ENCODE measurements at places on chromosomes 7 and 10.

- DNase-seq: no peak
These were observed 46.4 kb upstream of the CC2D2B start for GRCh38 chr10:95861386-95861785.

- no peak for DNase-seq
These were observed 519.1 kb upstream of the FOXK1 start for GRCh38 chr7:4162884-4163564.

DNA sequence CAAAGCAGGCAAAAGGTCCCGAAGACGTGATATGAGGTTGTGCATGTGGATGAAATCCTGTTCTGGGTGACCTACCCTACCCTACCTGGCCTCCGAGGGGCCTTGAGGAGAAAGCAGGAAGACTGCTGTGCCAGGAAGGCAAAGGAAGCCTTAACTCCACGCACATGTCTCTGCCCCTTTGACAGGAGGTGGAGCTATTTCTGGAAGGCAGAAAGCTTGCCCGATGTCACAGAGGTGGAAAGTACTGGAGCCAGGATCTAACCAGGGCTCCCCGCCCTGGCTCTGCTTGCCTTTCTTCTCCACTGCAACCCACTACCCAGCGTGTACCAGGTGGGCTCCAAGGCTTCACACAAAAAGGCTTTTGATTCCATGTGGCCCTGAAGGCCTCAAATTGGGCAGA, 66.4 kb upstream of the DDC start:
- no peak for DNase-seq

DNA sequence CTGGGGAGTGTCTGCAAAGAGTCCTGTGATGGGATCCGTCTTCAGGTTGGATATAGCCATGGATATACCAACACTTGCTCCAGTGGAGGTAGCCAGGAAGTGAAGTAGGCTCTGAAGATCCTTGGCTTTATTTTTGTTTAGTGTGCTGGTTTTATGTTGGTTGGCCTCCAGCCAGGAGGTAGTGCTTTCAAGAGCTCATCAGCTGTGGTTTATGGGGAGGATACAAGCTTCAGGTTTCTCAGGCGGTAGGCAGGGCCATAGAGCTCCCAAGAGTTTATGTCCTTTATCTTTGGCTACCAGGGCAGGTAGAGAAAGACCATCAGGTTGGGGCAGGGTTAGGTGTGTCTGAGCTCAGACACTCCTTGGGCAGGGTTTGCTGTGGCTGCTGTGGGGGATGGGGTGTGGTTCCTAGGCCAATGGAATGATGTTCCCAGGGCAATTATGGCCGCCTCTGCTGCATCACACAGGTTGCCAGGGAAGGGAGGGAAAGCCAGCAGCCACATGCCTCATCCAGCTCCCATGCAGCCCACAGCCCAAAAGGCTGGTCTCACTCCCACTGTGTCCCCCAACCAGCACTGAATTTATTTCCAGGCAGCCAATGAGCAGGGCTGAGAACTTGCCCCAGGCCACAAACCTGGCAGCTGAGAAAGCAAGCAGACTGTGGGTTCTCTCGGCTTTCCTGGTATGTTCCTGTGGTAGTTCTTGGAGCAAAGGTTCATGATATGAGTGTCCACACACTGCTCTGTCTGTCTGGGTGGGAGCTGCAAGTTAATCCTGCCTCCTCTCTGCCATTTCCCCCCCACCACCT, 67.0 kb upstream of the PRLHR start:
- no peak for DNase-seq

GRCh38 chr7:46972205-46972604, 609.7 kb downstream of the TNS3 start:
- no peak for DNase-seq

DNA sequence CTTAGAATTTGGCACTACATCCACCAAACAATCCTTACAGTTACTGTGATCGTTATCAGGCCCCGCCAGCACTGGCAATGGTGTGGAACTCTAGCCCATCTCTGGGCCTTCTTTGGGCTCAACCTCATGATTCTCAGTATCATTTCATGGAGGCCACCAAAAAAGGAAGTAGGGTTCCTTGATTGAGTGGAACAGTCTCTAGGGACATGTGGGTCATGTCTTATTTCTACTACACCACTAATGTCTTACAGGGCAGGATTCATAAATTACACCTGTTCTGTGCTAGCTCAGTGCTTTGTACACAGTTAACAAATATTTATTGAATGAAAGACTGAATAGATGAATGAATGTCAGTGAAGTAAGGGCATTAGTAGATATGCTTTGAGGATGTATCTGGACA, 53.9 kb downstream of the AP3M1 start:
- DNase-seq: no peak

- DNase-seq: no peak
These were observed 93.6 kb downstream of the MAGI2 start for GRCh38 chr7:79359827-79360226.

DNA sequence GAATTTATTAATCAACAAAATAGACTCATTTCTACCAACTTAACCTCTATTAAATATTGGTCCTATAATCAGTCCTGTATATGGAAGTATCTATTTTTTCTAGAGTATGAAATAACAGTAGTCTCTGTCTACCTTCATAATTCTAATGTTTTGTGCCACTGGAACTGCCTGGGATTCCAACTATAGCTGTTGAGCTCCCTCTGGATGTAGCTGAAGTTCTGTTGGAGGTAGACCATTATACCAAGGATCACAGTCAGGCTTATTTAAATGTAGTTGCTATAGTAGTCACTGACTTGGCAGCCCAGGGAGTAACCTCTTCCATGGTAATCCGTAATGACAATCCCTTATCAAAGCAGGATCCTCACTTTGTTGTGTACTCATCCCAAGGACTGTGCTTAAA, 48.5 kb upstream of the PHYHIPL start:
- no peak for DNase-seq

DNA sequence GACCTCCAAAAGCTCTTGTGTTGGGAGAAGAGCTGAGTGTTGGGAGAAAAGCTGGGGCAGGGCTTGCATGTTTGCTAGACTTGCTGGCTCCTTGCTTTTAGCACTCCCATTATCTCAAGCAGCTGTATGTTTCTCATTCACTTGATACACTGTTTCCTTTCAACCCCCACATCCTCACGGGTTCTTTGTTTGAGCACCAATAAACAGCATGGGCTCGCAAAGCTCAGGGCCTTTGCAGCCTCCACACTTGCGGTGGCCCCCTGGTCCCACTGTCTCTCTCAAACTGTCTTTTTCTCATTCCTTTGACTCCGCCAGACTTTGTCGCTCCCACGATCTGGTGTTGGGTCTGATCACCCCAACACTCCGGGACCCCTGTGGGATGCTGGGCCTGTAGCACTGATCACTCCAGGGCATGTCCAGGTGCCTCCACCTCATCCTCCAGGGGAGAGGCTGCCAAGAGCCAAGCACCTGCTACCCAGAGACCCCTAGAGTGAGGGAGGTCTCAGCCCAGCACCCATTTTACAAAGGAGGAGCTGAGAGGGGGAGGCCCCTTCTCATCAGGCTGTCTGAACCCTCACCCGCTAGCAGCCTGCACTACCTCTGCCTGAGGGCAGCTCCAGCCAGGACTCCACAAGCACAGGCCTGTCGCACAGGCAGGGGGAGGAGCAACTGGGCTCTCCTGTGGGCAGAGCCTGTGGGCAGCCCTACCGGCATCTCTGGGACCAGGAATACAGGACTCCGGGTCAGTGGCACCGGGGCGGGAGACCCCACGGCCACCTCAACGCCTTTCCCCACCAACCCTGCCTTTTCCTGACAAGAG, 49.1 kb upstream of the MSMB start:
- peak; percentile 49 for DNase-seq

GRCh38 chr10:68876246-68877138, 24.6 kb upstream of the DDX50 start:
- no peak for DNase-seq

DNA sequence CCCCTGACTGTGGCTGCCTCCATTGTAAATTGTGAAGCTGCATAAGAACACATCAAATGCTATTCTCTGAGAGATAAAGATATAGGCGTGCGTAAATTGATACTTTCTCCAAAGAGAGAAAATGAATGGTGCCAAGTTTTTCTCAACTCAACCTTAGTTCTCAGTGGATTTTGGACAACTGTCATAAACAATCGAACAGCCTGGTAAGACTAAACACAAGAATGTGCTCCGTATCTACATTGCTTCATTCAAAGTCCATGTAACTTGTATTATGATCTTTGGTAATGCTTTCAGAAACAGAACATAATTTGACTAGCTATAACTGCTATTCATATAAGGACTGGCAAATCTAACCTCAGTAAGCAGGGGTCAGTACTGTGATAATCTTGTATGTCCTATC, 429.1 kb downstream of the SEMA3D start:
- no peak for DNase-seq

DNA sequence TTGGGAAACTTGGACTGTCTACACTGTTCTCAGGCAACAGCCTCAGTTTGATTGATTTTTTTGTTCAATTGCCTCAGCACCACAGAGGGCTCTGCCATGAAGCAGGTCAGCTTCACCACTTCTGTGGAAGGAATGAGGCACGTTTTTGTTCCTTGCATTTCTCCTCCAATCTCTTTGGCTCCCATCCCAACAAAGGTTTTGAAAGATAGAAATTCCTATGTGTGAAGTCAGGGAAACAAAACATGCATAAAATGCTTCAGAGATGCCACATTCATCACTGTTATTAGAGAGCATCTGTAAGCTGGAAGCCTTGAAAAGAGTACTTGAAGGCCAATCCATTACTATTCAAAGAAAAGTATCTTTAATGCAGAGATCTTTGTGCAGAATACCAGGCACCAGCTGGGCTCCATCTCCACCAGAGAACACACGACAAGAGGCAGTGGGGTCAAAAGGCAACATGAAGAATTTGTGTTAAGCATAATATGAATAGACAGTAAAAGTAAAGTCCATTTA, 249.1 kb upstream of the LYZL1 start:
- no peak for DNase-seq

GRCh38 chr7:92735707-92736106, 100.7 kb downstream of the CDK6 start:
- DNase-seq: no peak

DNA sequence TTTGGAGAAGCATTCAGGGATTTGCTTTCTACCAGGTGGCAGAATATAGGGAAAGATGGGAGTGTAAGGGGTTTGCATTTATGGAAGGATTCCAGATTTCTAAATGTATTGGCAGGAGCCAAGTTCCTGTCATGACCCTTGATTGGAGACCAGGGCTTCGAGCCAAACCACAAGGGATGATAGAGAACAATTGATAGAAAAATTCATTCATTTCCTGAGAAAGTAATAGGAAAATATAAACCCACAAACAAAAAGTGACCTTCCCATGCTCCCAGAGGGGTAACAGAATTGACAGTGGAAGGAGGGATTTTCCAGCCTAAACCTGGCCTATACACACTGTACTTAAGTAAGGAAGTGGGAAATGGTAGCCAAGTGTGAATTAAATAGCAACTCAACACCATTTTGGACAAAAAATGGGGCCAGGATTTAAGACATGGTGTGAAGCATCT, 22.4 kb upstream of the IFIT2 start:
- no peak for DNase-seq

- DNase-seq: peak; percentile 34
These were observed 319.0 kb downstream of the GRID1 start for GRCh38 chr10:86047588-86047987.

DNA sequence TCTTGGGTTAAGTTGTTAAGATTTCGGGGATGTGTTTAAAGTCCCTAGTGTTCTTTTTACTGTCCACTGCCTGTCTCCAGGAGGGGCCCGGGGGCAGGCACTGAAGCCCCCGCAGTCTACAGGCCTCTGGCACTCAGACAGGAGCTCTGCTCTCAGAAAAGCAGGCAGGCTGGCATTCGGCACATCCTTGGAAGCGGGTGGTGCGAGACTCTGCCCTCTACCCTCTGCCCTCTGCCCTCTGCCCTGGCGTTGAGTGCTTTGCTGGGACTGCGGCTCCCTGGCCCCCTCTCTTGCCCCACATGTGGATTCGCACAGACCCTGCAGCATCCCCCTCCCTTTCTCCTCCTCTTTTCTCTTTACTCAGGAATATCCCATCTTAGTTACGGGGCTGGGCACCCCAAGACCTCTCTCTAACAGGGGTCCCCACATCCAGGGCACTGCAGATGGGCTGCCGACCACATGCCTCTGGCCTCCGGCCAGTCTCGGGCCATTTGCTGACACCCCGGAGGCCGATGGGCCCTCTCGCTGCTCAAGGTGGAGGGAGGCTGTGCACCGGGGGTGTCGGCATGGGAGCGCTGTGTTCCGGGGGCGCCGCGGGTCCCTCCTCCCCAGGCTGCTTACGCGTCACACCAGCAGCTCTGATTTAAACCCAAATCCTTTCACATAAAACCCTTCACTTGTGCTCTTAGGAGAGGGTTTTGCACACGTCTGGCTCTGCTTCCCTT, 479.9 kb downstream of the DNAJB6 start:
- no peak for DNase-seq

GRCh38 chr7:36670585-36671431, 53.5 kb downstream of the AOAH start:
- peak; percentile 79 for DNase-seq

DNA sequence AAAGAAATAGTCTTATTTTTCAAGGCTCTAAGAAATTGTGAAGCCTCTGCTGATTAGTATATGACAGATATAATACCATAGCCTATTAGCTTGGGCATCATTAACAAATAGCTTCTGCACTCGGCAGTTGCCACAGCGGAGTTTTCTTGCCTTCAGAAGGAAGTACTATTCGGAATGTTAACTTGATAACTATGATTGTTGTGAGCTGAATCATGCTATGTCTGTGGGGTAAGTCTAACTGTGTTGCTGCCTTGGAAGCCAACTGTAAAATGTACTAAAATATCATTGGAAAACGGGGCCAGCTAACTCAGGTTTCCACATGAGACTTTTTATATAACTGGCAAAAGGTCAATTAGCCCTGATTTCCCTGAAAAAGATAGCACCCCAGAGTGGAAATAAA, 93.2 kb downstream of the TWIST1 start:
- no peak for DNase-seq

DNA sequence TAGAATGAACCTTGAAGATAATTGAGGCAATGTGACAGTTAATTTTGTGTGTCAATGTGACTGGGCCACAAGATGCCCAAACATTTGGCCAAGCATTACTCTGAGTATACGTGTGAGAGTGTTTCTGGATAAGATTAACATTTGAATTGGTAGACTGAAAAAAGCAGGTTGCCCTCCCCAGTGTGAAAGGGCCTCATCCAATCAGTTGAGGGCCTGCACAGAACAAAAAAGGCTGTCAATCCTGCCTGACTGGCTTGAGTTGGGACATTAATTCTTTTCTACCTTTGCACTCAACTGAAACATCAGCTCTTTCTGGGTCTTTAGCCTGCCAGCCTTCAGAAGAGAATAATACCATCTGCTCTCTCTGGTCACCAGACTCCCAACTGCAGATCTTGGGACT, 56.6 kb upstream of the PDE1C start:
- DNase-seq: no peak

GRCh38 chr7:41809529-41809939, 106.6 kb upstream of the INHBA start:
- no peak for DNase-seq

All from activated T-cell treated with anti-CD3 and anti-CD28 coated beads, Interleukin-2, amount 50 U/mL, for 48 hours (primary cell).